ENCODE measurements at places on chromosomes 1 and 21.

GRCh38 chr1:240508201-240508600, 103.8 kb downstream of the GREM2 start:
- no peak for DNase-seq

GRCh38 chr1:147794570-147794969, 34.2 kb upstream of the GJA5 start:
- DNase-seq: no peak

DNA sequence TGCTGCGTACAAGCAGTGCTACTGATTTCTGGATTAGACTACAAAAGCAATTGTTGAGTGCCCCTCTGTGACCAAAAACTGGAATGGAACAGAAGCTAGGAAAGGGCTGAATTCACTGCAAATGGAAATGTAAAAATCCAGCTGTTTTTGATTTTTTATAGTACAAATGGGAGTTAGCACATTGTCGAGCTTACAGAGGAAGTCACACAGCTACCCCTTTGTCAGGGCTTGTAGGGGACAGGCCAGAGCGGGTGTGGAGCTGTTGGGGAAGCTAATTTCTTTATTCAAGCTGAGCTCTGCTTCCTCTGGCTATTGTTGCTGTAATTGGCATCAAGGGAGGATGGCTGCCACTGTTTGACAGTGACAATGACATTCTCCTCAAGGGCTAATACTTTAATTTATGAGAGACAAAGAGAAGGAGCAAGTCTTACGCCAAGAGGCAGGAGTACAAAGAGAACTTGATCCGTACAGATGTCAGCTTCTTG, 96.1 kb downstream of the SLC35F3 start:
- DNase-seq: no peak

DNA sequence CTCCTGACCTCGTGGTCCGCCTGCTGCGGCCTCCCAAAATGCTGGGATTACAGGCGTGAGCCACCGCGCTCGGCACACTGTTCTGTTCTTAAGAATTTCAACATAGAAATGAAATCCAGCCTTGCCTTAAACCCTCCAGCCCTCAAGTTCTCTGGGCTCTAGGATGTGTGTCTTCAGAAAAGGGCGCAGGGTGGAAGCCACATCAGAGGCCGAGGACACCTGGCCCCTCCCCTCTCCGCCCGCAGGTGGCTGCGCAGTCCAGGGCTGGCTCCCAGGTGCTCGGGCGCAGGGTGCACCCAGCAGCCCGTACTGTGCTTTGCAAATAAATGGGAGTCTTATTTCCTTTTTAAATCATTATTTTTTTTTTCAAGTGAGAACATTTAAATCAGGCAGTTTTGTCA, 2.0 kb upstream of the C1orf174 start:
- DNase-seq: no peak

GRCh38 chr21:44382536-44382935, 29.1 kb downstream of the TRPM2 start:
- DNase-seq: no peak

- peak; percentile 81 for DNase-seq
Observed at GRCh38 chr1:15740924-15741850, 1.1 kb upstream of the TMEM82 start.

- peak; percentile 86 for DNase-seq
Observed at GRCh38 chr1:67945733-67946374, 104.6 kb downstream of the DIRAS3 start.

- no peak for DNase-seq
Observed at GRCh38 chr1:90534663-90535295, 182.3 kb downstream of the BARHL2 start.

DNA sequence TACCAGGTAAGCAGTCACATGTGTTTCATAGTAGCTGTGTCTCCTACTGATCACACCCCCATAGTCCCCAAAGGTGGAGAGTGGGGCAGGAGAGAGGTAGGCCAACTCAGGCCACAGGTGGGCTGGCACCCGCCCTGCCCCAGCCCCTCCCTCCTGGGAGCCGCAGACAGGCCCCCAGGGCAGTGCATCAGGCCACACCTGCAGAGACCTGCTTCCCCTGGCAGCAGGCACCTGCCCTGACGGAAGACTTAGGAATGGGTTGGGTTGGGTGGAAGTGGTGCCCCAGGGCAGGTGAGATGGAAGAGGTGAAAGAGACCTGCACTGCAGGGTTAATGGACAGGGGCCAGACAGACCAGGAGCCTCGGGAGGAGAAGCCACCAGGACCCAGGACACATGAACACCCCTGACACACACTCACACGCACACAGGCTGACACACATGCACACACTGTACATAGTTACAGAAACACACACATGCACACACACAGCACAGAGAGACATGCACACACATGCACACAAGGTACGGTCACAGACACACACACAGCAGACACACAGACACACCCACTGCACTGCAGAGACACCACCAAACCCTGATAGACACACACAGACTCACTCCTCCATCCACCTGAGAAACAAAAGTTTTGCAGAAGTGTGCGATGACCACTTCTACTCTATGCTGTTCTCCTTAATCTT, 1.7 kb upstream of the COL18A1 start:
- no peak for DNase-seq

- no peak for DNase-seq
Observed at GRCh38 chr21:34345892-34346291, 17.9 kb upstream of the KCNE2 start.

DNA sequence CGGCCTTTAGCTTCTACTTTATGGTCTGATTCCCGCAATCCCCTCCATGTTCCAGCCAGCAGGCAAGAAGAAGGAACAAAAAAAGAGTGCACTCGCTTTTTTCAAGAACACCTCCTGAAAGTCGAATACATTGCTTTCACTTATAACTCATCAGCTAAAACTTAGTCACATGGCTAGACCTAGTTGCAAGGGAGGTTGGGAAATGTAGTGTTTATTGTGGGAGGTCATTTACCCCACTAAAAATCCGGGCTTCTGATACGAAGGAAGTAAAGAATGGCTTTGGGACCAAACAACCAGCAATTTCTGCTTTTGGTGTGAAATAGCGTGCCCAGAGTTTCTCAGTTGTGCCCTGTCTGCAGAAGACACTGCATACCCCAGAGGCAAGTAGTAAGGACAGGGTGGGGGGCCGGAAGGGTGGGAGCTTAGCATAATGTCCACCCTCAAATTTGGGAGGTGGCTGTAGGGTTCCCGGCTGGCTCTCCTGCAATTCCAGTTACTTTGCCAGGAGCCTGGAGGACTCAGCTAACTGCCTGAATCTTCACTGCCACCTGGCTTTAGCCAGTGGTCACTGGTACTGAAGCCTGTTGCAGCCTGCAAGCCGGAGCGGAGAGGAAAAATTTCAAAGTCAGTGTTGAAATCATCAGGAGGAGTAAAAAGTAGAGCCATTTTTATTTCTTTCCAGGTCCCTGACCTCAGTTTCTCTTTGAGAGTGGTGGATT, 57.7 kb upstream of the F3 start:
- no peak for DNase-seq

GRCh38 chr21:33396951-33397350, 6.3 kb upstream of the IFNGR2 start:
- no peak for DNase-seq

DNA sequence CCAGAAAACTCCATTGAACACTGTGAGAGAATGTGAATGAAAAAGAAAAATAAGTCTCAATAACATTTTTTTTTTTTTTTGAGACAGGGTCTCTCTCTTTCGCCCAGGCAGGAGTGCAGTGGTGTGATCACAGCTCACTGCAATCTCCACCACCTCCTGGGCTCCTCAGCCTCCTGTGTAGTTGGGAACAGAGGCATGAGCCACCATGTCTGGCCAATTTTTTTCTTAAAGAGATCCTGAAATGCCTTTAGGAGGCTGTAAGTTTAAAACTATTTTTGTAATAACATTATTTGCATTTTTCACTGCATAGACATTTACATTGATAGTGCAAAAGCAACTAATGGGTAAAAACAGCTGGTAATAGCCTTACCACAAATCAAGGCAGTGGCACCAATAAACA, 35.3 kb downstream of the GDAP2 start:
- no peak for DNase-seq

GRCh38 chr1:7960867-7961215, 670 bp upstream of the PARK7 start:
- DNase-seq: no peak

DNA sequence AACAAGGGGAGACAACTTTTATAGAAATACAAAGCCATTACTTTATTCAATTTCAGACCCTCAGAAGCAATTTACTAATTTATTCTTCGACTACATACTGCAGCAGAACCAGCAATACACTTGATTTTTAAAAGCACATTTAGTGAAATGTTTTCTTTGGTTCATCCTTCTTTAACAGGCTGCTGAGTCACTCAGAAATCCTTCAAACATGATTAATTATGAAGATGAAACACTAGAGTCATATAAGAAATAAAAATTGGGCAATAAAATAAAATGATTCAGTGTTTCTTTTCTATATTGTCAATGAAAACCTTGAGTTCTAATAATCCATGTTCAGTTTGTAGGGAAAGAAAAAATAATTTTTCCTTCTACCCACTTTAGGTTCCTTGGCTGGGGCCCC, 47.0 kb downstream of the CHML start:
- no peak for DNase-seq
